ENCODE measurements at places on chromosomes 2 and 18.
A peak's percentile ranks its signal among the peaks of the same experiment; 100 is the strongest.

DNA sequence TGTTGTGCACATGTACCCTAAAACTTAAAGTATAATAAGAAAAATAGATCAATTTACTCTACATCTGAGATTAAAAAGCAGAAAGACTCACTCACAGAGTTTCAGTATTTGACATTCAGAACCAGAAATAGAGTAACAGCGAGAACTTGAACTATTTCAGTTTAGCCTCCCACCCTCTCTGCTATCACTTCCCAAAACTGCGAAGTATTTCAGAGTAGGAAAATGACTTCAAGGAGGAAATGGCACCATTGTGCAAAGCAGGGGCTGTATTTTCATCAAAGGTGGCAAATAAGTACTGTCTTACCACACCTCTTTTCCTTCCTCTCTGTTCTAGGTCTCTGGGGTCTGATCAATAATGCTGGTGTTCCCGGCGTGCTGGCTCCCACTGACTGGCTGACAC, 13.6 kb downstream of the DHRS9 start:
- DNase-seq: no peak

GRCh38 chr18:51235009-51235789, 37.7 kb upstream of the MEX3C start:
- no peak for DNase-seq

DNA sequence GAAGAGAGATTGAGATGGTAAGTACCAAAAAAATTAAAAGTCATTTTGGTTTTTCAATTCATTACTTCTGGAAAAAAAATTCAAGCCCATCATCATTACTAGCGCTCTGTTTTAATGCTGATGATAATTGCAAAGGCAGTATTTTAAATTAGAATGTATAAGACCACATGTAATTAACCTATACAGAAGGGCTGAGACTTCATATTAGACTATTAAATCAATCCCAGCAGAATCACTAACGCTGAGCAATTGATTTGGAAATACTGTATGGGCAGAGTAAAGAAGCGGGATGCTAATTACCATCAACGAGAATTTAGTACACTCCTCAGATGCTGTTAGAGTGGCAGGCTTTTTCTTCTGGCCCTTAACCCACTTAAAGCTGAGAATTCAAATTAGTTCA, 165.0 kb downstream of the SLC4A3 start:
- DNase-seq: no peak

- no peak for DNase-seq
These were observed 191.0 kb upstream of the LHCGR start for GRCh38 chr2:48946449-48947048.

GRCh38 chr2:86105252-86105968, at the start of gene POLR1A:
Gene POLR1A, minus strand, starts transcription at chr2:86105886. Its CDS starts 110 bp downstream, at chr2:86105776.
- peak; percentile 88 for DNase-seq

GRCh38 chr2:101511381-101511780, 36.5 kb upstream of the RFX8 start:
- no peak for DNase-seq

DNA sequence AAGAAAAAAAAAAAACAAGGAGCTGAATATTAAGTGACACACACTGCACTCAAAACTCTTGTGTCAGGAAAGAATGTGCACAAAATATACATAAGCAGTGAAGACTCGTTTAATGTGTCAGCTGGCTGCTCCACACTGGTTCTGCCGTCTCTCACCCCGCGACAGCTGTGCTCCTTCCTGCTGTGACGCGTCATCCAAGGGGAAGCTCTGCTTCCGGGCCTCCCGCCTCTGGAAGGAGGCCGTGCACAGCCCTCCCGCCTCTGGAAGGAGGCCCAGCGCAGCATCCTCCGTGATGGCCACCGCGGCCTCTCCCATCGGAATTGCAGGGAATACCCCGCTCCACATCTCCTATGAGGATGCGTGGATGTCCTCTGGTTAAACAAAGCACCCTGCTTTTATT, 151.0 kb downstream of the HDAC4 start:
- DNase-seq: no peak

DNA sequence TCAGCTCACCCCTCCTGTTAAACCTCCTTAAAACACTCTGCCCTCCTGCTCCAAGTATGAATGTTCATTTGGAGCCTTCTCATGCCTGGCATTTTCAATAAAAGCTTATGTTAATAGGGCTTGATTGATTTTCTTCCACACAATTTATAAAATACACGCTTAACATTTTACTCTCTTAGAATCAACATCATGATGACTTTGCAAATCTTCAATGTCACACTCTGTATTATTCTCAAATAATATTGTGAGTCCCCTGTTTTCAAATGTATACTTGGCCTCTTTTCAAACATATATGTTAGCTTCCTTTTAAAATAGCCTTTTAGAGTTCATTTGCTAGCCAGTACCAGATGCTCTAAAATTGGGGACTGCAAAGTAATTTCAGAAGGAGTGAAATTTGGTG, 520.3 kb downstream of the LRRTM4 start:
- no peak for DNase-seq

DNA sequence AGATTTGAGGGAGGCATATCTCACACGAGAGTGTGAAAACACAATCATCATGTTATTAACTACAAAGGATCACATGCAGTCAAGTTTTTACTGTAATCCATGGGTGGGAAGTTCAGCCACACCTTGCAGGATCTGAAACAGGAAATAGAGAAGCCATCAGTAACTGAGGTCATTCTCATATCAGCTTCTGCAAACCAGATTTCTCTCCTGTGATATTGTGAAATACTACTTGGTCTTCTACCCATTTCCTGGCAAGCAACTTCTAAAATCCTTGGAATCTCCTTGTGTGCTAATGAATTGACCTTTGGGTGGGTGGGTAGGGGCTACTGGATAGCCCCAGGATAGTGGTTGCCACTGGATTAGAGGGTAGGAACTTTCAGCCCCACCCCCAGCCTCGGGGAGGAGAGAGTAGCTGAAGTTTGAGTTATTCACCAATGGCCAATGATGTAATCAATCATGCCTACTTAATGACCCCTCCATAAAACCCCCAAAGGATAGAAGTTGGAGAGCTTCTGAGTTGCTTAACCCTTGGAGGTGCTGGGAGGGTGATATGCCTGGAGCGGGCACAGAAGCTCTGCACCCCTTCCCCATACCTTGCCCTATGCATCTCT, 25.6 kb upstream of the TGIF1 start:
- no peak for DNase-seq

DNA sequence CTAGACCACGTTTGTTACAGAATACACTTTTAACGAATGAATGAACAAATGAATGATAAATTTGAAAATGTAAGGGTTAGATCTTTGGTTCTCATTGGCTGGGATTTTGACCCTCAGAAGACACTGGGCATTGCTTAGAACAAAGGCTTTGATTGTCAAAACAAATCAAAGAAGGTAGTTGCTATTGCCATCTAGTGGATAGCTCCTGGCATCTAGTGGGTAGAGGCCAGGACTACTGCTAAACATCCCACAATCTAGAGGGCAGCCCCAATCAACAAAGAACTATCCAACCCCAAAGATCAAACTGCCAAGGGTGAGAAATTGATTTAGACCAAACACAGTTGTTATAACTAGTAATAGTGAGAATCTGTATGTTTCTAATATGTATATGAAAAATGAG, 552.3 kb downstream of the KCNJ3 start:
- DNase-seq: no peak

GRCh38 chr2:2664989-2665833, 334.1 kb upstream of the MYT1L start:
- no peak for DNase-seq

- no peak for DNase-seq
These were observed 3.4 kb upstream of the TET3 start for GRCh38 chr2:73981081-73982001.

DNA sequence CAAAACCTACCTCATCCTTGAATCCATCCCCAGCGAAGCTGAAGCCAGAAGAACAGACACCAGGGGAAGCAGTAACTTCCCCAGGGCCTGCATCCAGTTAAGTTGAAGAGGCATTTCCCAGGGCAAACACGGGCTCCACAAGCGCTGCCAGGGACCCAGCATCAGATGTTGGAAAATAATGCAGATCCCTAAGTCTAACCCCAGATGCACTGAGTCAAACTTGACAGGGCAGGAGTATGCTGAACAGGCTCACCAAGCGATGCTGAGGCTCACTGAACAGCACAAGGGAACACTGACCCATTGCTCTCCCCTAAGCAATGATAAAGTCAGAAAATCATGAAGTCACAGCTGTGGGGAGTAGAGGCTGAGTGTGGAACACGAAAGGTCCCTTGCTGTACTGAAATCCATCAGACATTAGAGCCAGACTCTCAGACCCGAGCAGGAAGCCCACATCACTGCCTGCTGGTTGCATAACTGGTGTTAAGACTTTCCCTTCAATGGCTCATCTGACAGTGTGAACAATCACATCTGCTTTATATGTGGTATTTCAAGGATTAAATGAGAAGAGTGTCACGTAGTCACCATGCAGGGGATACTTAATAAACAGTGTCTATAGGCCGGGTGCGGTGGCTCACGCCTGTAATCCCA, 36.2 kb downstream of the TNS1 start:
- no peak for DNase-seq

- no peak for DNase-seq
These were observed 187.5 kb upstream of the DTNA start for GRCh38 chr18:34522603-34523002.

DNA sequence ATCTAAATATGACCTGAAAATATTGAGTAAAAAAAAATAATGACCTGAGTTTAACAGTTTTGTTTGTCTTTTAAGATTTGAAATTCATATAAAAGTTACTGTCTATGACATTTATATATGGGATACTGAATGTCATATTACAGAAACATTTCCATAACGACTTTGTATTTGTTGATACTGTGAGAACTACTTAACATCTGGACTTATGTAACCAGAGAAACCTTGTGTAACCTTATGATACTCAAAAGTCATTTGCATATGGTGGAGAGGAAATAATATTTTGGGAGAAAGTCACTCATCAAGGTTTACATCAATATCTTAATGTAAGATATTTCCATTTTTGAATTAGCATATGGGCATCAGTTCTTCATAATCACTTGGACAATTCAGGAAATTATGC, 12.6 kb downstream of the MFSD6 start:
- DNase-seq: no peak

- no peak for DNase-seq
These were observed 56.7 kb upstream of the EML6 start for GRCh38 chr2:54666634-54667265.

GRCh38 chr2:40072442-40073232, 293.6 kb upstream of the THUMPD2 start:
- no peak for DNase-seq

- DNase-seq: no peak
These were observed 5.2 kb downstream of the NCAPH start for GRCh38 chr2:96340493-96341414.

GRCh38 chr2:159022019-159022418, 53.6 kb downstream of the TANC1 start:
- no peak for DNase-seq

GRCh38 chr2:183614799-183615435, 490.7 kb downstream of the NUP35 start:
- DNase-seq: no peak

- DNase-seq: no peak
These were observed 35.8 kb downstream of the MFSD6 start for GRCh38 chr2:190443778-190444481.

- no peak for DNase-seq
These were observed 92.0 kb downstream of the DPP10 start for GRCh38 chr2:114534116-114535084.

GRCh38 chr2:190791347-190791975, 89.2 kb upstream of the GLS start:
- DNase-seq: no peak

GRCh38 chr18:77143196-77143595, 10.6 kb upstream of the MBP start:
- no peak for DNase-seq

DNA sequence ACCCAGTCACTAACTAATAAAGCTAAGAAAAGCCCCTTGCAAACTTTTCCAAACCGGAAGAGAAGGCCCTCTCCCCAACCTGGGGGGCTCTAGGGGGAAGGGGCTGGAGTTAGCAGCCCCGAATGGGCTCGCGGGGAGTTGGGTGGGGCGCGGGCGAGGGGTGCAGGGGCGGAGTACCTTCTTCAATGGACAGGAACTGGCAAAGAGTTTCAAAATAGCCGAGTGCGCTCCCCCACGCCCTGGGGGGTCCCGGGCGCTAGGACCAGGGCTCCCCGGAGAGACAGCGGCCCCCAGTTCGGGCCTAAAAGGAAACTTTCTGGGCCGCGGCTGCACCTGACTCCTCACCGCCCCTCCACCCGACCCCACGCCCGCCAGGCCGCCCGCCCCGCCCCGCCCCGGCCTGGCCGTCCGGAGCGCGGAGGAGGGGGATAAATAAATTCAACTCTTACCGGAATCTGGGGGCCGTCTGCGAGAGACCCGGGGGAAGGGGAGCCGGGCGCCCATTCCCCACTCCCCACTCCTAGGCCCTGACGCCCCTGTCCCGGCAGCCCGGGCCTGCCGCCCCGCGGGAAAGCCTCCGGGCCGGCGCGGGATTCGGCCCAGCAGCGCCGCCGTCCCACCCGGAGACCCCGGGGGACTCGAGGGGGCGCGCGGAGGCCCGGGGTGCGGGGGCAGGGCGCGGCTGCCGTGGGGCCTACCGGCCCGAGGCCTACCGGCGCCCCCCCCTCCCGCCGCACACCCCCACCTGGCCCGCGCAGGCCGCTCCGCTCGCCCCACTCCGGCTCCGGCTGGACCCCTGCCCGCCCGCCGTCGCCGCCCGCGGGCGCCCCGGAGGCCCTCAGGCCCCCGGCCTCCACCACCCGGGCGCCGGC, 868 bp downstream of the INO80D start:
- DNase-seq: peak; percentile 64

- no peak for DNase-seq
These were observed 437.0 kb upstream of the MEIS1 start for GRCh38 chr2:65997961-65998360.

- no peak for DNase-seq
These were observed 78.9 kb downstream of the SRBD1 start for GRCh38 chr2:45532181-45532580.

GRCh38 chr2:130728549-130729316, at the start of gene GPR148:
Gene GPR148, plus strand, starts transcription at chr2:130729070. Its CDS starts 82 bp downstream, at chr2:130729152.
- DNase-seq: no peak

DNA sequence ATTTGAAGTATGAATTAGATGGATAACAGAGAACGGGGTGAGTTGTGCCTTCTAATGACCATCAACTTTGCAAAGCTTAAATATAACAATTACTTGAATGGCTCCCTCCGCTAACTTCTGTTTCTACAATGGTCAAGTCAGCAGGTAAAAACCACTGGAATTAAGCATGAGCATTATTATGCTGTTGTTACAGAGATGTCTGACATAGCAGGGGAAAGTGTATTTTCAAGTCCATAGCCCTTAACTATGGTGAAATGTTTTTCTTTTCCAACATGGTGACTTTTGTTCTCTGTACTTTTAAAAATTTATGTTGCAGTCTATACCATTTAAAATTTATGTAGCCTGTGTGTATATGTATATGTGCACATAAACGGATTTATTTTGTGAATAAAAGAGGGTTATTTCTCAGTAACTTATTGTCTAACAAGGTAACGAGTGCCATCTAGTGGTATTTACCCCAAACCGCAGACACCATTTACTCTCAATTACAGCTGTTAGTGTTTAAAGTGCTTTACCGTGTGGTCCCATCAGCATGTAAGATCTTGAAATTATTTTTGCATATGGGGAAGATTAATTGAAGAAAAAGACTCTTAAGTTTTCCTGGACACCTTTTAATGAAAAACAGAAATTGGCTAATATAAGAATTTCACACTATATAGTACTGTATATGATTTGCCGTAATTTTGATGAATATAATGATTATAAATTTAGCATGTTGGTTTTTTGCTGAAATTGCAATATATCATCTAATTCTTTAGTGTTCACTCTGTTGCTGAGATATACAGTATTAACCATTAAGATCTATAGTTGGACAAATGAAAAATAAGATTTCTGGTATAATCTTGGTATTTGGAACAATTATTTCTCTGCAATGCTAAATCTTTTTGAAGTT, 78.2 kb downstream of the UBE2E3 start:
- peak; percentile 45 for DNase-seq
